ENCODE measurements at places on chromosomes 7 and 10.

GRCh38 chr10:95660283-95660682, 3.8 kb upstream of the ALDH18A1 start:
- DNase-seq: no peak

DNA sequence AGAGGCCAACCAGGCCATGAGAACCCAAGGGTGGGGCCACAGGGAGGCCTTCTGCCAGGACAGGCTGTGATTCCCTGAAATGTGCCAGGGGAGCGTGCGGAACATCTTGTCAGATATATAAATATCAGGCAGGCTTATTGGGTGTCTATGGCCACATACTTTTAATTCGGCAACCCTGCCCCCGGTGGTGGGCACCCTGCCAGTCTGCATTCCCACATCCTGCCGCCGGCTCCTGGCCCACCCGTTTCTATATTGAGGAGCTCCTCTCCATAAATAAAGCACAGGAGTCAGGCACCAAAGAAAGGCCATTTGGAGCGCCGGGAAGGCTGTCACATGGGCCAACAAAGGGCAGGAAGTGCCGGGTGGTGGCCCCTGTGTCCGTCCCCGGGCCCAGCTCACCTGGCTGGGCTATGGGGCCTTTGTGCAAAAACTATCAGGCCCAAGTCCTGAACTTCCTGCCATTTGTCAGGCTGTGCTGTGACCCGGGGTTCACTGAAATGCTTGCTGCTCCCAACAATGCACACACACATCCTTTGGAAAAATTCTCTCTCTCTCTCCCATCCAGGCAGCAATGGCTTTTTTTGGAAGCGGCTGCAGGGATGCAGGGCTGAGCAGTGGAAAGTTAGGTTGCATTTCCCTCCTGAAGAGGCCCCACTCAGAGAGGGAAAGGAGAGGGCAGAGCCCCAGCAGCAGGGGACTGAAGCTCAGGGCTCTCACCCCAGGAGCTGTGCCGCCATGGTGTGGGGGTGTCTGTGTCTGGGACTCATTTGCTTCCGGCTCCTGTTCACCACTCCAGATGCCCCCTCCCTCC, 25.0 kb upstream of the PODXL start:
- DNase-seq: no peak

GRCh38 chr7:36298106-36298505, 91.6 kb upstream of the ANLN start:
- no peak for DNase-seq

DNA sequence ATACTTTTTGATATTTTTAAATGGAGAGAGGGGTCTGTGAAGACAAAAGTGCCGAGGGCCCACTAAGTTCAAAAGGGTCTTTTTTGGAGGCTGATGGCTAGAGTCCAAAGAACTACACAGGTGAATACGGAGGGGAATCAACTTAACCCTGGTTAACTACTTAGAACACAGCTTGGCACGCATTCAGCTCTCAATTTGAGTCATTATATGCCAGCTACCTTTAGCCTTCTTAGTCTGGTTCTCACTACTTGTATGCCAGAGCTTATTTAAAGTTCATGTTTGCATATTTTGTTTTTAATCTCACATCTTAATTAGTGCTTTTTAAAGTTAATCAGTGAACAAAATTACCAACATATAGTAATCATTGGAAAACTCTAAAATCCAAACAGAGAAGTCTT, 80.8 kb downstream of the VWDE start:
- no peak for DNase-seq

DNA sequence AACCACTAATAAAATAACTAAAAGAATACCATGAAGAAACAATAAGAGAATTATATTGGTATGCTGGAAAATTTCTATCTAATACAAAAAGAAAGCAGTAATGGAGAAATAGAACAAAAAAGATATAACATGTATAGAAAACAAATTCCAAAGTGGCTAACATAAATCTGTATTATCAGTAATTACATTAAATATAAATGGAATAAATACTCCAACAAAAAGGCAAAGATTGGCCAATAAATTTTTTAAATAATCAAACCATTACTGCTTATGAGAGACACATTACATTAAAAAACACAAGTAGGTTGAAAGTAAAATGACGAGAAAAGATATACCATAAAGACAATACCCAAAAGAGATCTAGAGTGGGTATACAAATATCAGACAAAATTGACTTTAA, 90.0 kb downstream of the ARHGAP22 start:
- no peak for DNase-seq

DNA sequence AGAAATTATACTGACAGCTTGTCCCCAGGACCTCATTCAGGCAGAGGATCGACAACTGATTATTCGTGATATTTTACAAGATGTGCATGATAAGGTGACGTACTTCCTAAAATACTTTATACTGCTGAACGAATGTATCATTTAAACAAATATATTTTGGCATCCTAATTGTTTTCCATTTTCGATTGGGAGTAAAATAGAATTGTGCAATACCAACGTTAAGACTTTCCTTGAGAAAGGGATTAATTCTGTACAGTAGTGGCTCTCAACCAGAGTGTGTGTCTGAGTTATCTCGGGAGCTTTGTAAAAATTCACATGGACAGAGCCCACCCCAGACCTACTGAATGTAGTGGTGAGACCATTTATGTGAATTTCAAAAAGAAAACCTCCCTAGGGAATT, 43.8 kb upstream of the STMP1 start:
- no peak for DNase-seq

- DNase-seq: no peak
These were observed 143.2 kb upstream of the RET start for GRCh38 chr10:42933448-42934340.

- DNase-seq: no peak
These were observed 139.5 kb downstream of the SRPK2 start for GRCh38 chr7:105249216-105249615.

DNA sequence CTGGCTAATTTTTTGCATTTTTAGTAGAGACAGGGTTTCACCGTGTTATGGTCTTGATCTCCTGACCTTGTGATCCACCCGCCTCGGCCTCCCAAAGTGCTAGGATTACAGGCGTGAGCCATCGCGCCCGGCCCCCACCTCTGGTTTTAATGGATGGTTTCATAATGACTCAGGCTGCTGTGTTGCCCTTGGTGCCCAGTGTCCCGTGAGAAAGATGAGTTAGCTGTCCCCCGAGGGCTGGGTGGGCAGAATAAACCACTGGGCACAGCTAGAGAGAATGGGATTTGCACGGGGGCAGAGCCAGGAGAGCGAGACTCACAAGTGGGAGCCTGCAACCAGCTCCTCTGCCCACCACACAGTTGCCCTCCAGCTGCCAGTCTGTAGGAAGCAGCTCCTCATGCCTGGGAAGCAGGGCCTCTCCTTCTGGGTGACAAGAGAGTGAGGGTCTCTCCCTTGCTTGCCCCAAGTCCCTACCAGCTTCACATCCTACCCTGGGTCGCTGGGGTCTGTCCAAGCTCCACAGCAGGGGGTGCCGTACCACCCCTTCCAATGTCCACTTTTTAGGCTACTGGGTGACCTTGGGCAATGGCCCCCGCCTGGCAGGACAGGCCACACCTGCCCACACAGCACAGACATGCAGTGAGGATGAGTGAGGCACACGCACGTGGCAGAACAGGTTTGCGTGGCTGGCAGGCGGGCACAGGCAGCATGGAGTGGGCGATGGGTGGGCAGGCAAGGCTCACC, 16.1 kb upstream of the NDST2 start:
- no peak for DNase-seq

GRCh38 chr10:113025487-113025886, 75.4 kb downstream of the TCF7L2 start:
- no peak for DNase-seq

GRCh38 chr10:72588266-72588665, 37.6 kb downstream of the MICU1 start:
- no peak for DNase-seq

DNA sequence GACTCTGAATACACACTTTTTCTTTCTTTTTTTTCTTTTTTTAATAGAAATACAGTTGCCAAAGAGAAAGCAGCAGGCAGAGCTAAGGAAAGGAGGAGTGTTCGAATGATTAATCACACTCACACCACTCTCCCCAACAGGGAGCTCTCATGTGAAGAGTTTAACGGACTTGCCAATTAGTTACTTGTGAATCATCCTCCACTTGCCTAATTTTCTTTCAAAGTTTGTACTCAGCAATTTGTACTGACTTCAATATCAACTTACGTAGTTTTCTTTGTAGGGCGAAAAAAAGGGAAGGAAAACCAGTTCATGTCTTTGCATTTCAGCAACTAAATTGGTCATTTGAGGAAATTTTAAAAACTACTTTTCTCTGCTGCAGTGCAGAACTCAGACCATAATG, 109.2 kb downstream of the PIP4K2A start:
- DNase-seq: no peak

GRCh38 chr10:113916053-113916452, 61.6 kb downstream of the NHLRC2 start:
- no peak for DNase-seq

DNA sequence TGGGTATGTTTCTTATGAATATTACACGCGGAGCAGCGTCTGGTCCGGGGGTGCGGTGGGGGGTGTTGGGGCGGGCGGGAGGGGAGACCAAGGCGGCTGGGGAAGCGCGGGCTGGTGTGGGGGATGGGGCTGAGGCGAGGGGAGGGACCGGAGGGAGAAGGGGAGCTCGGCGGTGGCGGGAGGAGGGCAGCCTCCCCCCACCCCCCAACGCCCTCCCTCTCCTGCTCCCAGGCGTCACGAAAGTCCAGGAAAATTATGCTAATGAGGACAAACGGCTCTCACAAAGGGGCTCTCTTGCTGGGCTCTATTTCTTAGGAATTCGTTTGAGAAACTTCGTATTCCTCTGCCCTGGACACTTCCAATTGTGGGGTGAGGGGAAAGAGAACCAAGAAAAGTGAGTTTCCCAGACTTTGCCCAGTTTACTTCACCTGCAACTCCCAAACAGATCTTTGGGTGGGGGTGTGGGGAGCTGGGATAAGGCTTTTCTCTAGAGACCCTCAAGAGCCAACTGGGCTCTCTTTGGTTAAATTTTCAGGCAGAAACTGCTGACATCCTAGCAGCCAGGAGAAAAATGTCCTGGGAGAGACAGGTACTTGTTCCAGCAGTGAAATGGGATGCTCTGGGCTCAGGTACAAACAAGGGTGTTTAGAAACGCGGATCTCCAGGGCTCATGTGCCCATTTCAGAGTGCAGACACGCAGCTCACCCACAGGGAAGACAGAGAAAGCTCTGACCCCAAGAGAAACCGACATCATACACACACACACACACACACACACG, 11.7 kb upstream of the HOXA2 start:
- no peak for DNase-seq

DNA sequence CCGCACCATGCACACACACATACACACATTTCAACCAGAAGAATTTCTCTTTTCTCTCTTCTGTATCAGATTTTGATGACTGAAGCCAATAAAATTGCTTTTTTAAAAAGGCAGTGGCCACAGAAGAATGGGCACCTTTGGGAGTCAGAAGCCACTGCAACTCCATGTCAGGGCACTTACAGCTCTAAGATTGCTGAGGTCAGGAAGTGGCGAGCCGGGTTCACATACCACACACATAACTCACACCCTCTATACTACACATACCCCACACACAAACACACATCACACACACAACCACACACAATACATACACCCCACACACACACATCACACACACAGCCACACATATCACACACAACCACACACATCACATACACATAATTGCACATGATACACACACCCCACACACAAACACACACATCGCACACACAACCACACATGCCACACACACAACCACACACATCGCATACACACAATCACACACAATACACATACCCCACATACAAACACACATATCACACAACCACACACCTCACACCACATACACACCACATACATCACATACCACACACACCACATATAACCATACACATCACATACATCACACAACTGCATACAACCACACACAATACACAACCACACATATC, 31.2 kb downstream of the GPRIN2 start:
- DNase-seq: no peak

DNA sequence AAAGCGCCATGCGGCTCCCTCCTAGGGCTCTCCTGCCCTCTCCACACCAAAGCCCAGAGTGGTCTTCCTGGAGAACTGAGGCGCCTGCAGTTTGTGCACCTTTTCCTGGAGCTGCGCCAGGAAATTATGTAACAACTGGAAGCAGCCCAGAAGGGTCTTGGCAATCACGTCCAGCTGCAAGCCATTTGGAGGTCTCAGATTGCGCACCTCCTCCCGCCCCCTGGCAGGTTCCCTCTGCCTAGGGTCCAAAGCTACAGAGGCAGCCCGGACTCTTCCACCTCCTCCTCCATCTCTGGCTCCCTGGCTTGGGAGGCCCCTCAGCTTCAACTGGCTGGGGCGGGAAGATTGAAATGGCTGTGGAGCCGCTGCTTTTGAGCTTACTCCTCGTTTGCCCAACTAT, 34.0 kb upstream of the SFTPD start:
- no peak for DNase-seq

GRCh38 chr7:24025094-24025493, 258.9 kb upstream of the NPY start:
- no peak for DNase-seq

DNA sequence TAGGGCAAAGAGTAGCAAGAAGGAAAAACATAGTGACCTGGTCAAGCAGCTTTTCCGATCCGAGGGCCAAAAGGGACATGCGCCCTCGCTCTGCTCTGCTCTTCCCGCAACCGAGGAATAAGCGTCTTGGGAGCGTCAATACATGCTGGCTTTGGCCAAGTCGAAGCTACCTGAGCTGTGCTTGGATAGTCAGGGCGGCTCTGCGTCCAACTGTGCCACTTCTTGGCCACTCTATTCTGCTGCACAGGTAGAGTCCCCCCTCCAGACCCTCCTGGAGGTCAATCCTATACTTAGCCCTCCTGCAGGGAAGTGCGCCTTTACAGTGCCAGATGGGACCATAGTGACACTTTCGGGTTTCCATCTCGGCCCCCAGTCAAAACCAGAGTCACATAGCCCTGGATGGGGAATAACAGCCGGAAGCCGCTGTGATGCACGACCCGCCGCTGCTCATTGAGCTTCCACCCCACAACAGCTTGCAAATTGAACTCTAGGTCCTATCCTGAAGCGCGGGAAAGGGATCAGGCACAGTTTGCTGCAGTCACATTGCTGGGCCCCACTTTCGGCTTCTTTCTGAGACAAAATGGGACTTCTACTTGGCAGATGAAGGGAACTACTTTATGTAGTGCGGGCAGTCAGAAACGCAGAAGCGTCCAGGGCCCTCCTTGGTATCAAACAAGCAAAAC, 1.1 kb upstream of the HPSE2 start:
- no peak for DNase-seq

Data from stimulated activated CD8-positive, alpha-beta memory T cell treated with anti-CD3 and anti-CD28 coated beads, Interleukin-7, amount 100 ng/mL, for 48 hours (primary cell).